ENCODE measurements at places on chromosomes 5 and 9.

DNA sequence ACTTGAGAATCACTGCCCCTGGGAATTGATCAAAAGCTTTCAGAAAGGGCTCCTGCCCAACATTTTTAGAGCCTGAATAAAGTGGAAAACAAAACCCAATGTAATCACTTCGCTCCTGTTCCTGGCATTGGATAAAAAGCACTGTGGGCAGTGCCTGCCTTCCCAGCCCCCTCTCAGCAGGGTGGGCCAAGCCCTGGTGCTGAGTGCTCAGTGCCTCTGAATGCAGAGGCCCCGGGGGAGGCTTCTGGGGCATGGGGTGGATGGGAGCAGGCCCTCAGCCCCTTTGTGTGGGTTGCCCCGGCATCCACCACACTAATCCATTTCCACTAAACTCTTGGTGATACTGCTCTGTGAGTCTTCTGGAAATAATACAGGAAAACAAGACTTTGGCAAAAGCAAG lies 55.6 kb downstream of the CFAP90 start:
- no peak for DNase-seq

- no peak for DNase-seq
Observed at GRCh38 chr9:17777465-17777864, 198.6 kb downstream of the SH3GL2 start.

DNA sequence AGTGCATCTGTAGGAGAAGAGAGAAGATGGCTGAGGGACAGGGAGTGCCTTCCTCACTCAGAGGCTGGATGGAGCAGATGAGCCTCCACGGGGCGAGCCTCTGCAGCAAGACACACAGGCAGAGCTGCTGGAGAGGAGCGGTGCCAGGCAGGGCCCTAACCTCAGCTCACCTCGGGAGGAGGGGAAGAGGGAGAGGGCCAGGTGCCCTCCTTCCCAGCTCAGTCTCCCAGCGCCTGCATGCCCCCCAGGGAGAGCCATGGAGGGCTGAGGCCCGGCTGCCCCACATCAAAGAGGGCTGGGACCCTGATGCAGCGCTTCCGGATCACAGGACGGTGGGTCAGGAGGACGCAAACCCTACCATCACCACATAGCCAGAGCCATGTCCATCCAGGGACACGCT lies 13.6 kb upstream of the SPATA31E1 start:
- DNase-seq, result no peak

GRCh38 chr9:107593224-107593870 lies 103.8 kb upstream of the KLF4 start:
- DNase-seq, result no peak

GRCh38 chr9:137168904-137169856 lies 671 bp downstream of the LRRC26 start:
- no peak for DNase-seq

- no peak for DNase-seq
Observed at GRCh38 chr5:35758151-35758724, 98.5 kb upstream of the IL7R start.

DNA sequence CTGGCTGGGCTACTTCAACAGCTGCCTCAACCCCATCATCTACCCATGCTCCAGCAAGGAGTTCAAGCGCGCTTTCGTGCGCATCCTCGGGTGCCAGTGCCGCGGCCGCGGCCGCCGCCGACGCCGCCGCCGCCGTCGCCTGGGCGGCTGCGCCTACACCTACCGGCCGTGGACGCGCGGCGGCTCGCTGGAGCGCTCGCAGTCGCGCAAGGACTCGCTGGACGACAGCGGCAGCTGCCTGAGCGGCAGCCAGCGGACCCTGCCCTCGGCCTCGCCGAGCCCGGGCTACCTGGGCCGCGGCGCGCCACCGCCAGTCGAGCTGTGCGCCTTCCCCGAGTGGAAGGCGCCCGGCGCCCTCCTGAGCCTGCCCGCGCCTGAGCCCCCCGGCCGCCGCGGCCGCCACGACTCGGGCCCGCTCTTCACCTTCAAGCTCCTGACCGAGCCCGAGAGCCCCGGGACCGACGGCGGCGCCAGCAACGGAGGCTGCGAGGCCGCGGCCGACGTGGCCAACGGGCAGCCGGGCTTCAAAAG lies 36.9 kb upstream of the TTC1 start:
- no peak for DNase-seq

GRCh38 chr9:4933177-4933576 lies 51.9 kb upstream of the JAK2 start:
- DNase-seq, result no peak

DNA sequence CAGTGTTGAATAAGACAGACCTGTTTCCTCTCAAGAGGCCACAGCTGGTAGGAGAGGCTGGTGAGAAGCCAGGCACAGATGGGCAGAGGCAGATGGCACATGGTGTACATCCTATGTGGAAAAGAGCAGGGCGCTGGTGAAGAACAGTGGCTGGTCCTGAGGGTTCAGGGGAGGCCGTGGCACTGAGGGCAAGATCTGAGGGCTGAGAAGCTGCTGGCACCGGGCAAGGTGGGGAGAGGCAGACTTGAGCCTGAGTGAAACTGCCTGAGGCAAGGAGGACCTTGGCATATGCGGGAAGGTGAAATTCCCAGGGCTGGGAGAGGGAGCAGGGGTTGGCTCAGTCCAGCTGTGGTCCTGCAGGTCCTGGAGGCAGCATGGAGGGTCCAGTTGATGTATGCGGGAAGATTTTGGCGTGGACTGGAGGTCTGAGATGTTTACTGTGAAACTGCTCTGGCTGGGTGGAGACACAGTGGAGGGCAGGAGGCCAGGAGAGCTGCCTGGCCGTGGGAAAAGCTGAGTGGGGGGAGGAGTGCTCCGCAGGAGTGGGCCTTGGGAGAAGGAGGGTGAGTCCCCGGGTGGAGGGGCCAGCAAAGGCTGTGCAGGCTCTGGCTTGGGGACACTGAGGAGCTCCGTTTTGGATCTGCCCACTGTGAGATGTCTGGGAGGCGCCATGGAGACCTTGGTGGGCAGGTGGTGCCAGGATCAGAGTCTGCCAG lies 2.6 kb downstream of the MAN1B1 start:
- DNase-seq, result no peak

- no peak for DNase-seq
Observed at GRCh38 chr9:4035777-4036176, 264.1 kb downstream of the GLIS3 start.
